ENCODE measurements at places on chromosomes 7 and 10. TPM values are rescaled to one million over a fixed set of nuclear protein-coding genes. Genes with fewer than 3 reads are reported as not detected.

PDE1C gene
- not detected for total RNA-seq

PTF1A gene
- total RNA-seq: not detected

KCNIP2 gene
- 2.0 TPM for total RNA-seq

LRRC18 gene
- total RNA-seq: not detected

GIMAP4 gene
- 381 TPM for total RNA-seq

LIPF gene
- not detected for total RNA-seq
